GM12891 (cell line): ENCODE measurements at places on chromosomes 7 and 10.
A peak's percentile ranks its signal among the peaks of the same experiment; 100 is the strongest.

DNA sequence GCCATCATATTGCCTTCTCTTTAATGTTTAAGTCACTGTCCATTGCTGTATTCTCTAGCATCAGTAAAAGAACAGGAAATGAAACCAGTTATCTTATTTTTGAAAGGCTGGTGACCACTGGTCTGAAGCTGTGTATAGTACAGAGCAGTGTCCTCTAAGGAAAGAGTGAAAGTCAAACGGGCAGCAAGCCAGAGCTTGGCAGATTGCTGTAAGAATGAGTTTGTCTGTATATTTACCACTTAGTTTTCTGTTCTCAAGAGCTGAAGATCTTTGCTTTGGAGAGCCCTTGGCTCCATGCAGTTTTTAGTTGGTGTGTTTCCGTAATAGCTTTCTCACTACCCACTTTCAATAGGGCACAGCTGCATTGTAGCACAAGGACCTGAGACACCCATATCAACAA is 31.9 kb downstream of the PCBD1 start:
- no peak for DNase-seq

DNA sequence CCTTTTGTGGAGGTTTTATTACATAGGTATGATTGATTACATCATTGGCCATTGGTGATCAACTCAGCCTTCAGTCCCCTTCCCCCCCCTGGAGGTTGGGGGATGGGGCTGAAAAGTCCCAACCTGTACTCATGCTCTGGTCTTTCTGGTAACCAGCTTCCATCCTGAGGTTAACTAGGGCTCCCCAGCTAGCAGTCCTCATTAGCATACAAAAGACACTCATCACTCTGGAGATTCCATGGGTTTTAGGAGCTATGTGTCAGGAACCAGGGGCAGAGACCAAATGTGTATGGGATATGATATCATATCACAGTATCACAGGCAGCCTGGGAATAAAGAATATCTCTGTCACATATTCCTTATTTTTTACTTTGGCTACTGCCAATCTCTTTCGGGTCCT is 13.6 kb downstream of the CCSER2 start:
- no peak for DNase-seq

- no peak for DNase-seq
These were observed 245.3 kb downstream of the POLR1F start for GRCh38 chr7:19463581-19463980.

- no peak for DNase-seq
These were observed 8.9 kb downstream of the FBXL13 start for GRCh38 chr7:103065667-103066066.

GRCh38 chr7:22452142-22452959 is 47.6 kb downstream of the STEAP1B start:
- peak; percentile 32 for DNase-seq

DNA sequence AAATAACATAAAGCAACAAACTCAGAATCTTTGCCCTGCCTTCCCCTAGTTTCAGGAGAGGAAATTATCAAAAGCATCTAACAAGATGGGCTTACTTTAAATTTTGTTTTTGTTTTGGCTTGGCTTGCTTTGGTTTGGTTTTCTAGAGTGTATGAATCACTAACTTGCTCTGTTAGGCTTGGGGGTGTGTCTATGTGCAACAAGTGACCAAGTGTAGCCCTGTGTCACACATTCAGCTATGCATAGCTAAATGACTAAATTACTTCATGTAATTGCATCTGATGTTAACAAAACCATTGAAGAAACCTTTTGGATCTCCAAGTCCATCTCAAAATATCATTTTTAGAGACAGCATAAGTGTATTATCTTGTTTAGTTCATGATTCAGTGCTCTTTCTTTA is 251.0 kb downstream of the TFEC start:
- DNase-seq, result no peak

GRCh38 chr10:31242902-31243301 is 76.1 kb upstream of the ZEB1 start:
- DNase-seq, result peak; percentile 2
